Endothelial cell (in vitro differentiated cells): ENCODE measurements at places on chromosomes 6 and 20. TPM values are rescaled to one million over a fixed set of nuclear protein-coding genes. Genes with fewer than 3 reads are reported as not detected.
A peak's percentile ranks its signal among the peaks of the same experiment; 100 is the strongest.

Gene PHACTR1
- 39.9 TPM for total RNA-seq

Gene SLC22A16
- total RNA-seq, result 0.54 TPM

Gene TMEM151B
- 0.28 TPM for total RNA-seq

DNA sequence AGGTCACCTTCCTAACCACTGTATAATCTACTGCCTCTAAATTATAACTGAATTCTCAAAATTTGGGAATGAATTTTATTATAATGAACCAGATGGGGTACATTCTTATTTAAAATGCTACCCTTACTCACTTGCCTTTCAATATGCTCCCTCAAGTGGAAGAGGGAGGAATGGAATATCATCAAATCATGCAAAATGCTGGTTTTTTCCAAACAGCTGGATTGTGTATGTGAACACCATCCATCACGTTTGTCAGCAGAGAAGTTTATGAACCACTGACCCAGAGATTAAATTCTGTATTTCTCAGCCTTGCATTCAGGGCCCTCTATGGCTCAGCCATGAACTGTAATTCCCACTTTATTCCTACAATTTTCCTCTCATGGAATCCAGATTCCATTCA, 40.5 kb downstream of the CBLN4 start:
- peaks cover 6% of the 10 kb centered on the region for H3K36me3 ChIP-seq
- no peak for DNase-seq
- no peaks in the 10 kb centered on the region for H3K27me3 ChIP-seq
- H3K27ac ChIP-seq, result no peak overlapping the region
- no peak overlapping the region for H3K4me3 ChIP-seq

Gene TAF11
- total RNA-seq, result 45.9 TPM

DNA sequence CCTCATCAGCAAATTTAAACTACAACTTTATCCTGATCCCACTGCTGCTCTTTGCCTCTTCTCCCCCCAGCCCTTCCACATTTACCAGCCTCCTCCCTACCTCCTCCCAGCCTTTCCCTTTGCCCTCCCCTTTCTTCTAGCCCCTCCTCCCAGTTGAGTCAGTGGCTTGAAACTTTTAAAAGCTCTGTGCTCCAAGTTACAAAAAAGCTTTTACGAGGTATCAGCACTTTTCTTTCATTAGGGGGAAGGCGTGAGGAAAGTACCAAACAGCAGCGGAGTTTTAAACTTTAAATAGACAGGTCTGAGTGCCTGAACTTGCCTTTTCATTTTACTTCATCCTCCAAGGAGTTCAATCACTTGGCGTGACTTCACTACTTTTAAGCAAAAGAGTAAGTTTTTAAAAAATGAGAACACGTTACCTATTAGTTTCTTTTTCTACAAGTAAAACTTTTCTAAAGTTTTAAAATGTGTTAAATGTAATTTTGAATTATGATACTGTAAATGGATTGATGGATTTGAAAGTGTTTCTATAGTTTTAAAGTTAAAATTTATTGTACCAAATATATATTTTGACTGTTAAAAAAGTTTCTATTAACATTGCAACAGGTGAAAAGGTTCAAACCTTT, at the start of gene GJA1:
TSS of gene GJA1 (plus strand) at position 203 of the 626 bp plus-strand sequence. CDS start 11,202 bp downstream, outside the sequence.
- peak; percentile 41 for DNase-seq
- H3K27ac ChIP-seq, result peak within 1 kb of the TSS; percentile 77
- H3K4me3 ChIP-seq, result peak within 1 kb of the TSS; percentile 96
- H3K36me3 ChIP-seq, result peaks cover 14% of the 10 kb centered on the region
- H3K4me1 ChIP-seq, result peaks cover 34% of the 10 kb centered on the region

DNA sequence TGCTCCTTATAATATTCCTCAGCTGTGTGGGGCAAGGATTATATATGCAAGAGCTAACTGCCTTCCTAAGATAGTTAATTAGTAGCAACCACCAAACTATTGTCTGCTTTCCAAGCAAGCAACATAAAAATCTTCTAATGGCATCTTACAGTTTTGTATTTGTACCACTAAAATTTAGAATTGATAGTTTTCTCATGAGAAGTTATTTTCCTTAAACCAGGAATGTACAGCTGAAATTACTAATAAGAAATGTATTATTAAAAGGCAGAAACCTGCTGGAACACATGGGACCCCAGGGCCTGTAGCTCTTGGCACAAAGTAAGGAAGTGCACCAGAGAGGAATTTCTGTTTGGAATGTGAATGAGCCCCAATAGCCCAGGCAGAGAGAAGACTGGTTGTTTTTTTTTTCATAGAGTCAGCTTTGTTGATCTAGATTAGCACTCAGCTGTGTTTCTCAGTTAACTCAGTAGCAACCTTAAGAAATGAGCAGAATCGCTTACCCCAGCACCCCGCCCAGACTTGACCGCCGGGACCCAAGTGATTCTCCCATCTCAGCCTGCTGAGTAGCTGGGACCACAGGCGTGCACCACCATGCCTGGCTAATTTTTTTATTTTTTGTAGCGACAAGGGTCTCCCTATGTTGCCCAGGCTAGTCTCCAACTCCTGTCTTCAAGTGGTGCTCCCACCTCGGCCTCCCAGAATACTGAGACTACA, 2.6 kb downstream of the MGME1 start:
- H3K27ac ChIP-seq, result peak overlapping the region; percentile 96
- peak overlapping the region; percentile 87 for H3K4me3 ChIP-seq
- no peak for DNase-seq

DNA sequence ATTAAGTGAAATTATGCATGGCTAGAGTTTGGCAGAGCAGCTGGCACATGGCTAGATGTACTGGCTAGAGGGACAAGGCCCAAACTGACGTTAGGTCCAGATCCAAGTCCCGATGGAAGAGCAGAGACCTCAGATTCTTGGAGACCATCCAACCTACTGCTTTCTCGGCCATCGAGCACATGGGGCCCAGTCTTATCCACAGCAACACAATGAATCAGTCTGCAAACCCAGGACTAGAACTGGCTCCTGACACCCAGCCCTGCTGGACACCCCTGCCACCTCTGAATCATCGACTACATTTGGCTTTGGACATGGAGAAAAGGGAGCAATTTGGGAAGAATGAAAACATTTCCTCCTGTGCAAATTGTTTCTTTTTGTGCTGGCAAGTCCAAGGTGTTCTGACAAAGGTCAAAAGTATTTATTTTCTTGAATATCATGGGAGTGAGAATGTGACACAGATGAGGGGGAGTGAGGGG, 23.9 kb upstream of the YWHAB start:
- no peaks in the 10 kb centered on the region for H3K27me3 ChIP-seq
- H3K4me3 ChIP-seq, result no peak overlapping the region
- no peaks in the 10 kb centered on the region for H3K36me3 ChIP-seq

- H3K27ac ChIP-seq, result no peak overlapping the region
- H3K4me3 ChIP-seq, result no peak overlapping the region
- peaks cover 7% of the 10 kb centered on the region for H3K27me3 ChIP-seq
- H3K36me3 ChIP-seq, result no peaks in the 10 kb centered on the region
- no peak for DNase-seq
- peaks cover 3% of the 10 kb centered on the region for H3K4me1 ChIP-seq
Observed at GRCh38 chr20:59385480-59385879, 85.1 kb downstream of the EDN3 start.

DNA sequence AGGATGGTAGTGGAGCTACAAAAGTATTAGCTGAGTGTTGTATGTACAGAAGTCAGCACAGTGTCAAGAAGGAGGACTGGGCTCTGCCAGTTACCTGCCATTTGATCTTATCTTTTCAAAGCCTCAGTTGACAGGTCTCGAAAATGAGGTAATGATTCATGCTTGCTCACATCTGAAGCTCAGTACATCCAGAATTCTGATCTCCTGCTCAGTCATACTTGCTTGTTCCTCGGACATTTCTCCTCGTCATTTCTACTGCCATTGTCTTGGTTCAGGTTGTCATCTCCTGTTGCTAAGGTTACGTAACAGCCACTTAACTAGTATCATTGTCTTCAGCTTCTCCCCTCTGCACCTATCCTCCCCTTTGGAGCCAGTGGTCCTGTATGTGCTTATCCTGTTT, 89.5 kb downstream of the SLX4IP start:
- DNase-seq, result no peak
- H3K27ac ChIP-seq, result peak overlapping the region; percentile 45
- peaks cover 2% of the 10 kb centered on the region for H3K27me3 ChIP-seq
- H3K36me3 ChIP-seq, result no peaks in the 10 kb centered on the region

- H3K36me3 ChIP-seq, result no peaks in the 10 kb centered on the region
- no peak overlapping the region for H3K27ac ChIP-seq
- peaks cover 2% of the 10 kb centered on the region for H3K27me3 ChIP-seq
- no peak overlapping the region for H3K4me3 ChIP-seq
Observed at GRCh38 chr6:63963769-63964315, 328.2 kb downstream of the PHF3 start.

DNA sequence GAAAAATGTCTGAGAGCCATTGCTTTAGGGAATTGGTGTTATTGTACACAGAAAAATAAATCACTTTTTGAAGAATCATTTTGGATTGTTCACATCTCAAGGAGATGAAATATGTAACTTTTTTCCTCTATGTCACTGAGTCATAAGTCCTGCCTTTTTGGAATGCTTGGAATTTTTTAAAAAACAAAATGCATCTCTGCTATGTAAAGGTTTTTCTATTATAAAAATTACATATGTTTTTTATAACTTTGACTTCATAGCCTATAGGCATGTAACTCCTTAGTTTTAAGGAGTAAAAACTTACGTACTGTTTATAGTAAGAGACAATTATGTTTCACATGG, 8.7 kb downstream of the RNF144B start:
- no peak overlapping the region for H3K4me3 ChIP-seq
- DNase-seq, result no peak

Gene SLC22A2
- not detected for total RNA-seq

DNA sequence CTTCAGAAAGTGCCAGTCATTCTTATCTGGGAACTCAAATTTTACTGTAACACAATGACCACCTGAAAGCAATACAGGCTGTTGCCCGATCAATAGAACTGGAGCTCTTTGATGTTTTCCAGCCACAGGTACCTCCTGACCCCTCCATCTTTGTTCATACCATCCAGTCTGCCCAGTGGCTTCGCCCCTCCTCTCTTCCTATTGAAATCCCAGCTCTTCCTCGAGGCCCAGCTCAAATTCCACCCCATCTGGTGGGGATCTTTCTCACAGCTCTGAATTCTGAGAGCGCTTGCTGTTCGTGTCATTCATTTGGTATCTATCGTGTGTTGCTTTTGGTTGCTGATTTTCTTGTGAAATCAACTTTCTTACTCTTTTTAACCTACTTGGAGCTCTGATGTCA, 87.9 kb upstream of the CNKSR3 start:
- DNase-seq, result no peak
- H3K36me3 ChIP-seq, result no peaks in the 10 kb centered on the region
- H3K4me1 ChIP-seq, result no peaks in the 10 kb centered on the region
- H3K27ac ChIP-seq, result no peak overlapping the region
- no peak overlapping the region for H3K4me3 ChIP-seq
- H3K27me3 ChIP-seq, result peaks cover 3% of the 10 kb centered on the region
